AG10803 (cell line): ENCODE measurements at places on chromosomes 5 and 9.

DNA sequence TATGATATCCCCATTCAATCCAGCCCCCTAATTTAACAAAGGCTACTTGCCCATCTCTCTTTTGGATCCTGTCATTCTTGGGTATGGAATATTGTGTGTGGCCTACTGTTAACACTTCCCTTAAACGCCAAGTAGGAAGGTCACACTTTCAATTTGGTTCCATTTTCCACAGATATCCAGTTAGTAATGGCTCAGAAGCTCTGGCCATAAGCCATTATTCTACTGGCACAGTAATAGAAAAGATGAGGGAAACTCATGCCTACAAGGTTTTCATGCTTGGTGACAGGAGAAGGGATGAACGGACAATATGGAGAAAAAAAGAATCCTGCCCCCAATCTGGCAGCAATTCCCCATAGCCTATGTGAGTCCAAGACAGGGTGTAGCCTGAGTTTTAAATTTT is 227.6 kb downstream of the CRB2 start:
- DNase-seq, result no peak

GRCh38 chr5:36269478-36269877 is 27.8 kb upstream of the NADK2 start:
- DNase-seq, result no peak

- DNase-seq, result no peak
Observed at GRCh38 chr5:111472579-111472978, 39.8 kb downstream of the STARD4 start.

- DNase-seq, result no peak
Observed at GRCh38 chr5:17103461-17103860, 114.0 kb upstream of the BASP1 start.

- no peak for DNase-seq
Observed at GRCh38 chr5:74660873-74661272, 20.3 kb upstream of the ENC1 start.

- DNase-seq, result peak; percentile 13
Observed at GRCh38 chr5:43400082-43400481, 12.1 kb downstream of the CCL28 start.

DNA sequence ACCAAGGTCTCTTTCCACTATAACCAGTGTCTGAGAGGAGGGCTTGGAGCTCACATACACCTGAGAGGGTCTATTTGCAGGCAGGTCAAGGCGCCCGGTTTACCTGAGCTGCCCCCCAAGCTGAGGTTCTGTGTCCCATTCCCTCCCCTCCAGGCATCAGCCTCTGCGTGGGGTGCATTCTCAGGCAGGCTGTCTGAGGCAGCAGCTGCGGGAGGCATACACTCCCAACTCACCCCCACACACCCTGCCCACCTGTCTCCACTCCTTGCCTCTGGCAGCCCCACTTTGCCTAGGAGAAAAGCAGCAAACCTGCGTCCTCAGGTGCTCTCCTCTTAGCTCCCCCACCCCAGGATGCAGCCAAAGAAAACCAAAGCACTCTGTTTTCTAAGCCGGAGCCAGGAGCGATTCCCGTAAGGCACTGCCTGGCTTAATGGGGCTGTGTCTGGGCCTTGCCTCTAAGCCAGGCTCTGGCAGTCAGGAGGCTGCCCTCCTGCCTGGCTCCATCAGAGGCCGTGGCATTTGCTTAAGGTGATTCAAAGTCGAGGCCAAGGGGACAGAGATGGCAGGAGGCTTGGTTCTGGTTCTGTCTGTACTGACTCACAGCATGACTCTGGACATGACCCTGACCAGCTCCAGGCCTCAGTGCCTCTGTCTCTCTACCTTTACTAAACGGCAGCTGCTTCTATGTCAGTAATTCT is 139.2 kb upstream of the TRIM32 start:
- DNase-seq, result no peak

DNA sequence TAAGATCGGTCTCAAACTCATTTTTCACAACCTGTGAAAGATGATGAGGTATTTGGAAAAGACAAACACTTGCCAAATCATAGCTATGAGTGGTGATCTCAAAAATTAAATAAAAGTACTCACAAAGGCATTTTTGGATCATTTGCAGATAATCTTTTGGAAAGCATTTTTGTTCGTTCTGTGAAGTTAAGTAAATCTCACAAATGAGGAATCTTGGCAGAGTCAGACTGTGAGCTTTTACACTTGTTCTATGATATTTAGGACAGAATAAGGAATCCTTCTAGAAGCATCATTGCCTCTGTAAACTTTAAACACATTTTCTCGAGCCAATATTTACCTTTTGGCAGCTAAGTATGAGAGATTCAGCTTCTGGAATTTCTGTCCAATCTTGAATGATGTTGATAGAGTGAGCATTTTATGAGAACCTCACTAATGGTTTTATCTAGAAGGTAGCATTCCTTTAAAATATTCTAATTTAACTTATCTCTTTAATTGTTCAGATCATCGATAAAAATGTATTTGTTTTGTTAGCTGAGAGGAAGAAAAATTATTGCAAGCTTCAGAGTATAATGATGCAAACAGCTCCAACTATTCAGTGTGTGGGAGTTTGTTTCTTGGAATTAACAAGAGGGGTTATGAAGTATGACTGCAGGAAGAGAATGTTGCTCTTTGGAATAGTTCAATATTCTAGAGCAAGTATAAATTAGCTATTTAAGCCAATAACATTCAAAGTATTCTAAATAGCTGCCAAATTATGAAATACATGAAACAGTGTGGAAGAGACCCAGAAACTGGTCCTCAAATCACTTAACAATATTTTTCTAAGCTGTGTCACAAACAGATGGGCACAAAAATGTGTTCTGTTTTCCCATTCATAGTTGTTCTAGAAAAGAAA is 48.6 kb upstream of the SLCO6A1 start:
- DNase-seq, result peak; percentile 79

DNA sequence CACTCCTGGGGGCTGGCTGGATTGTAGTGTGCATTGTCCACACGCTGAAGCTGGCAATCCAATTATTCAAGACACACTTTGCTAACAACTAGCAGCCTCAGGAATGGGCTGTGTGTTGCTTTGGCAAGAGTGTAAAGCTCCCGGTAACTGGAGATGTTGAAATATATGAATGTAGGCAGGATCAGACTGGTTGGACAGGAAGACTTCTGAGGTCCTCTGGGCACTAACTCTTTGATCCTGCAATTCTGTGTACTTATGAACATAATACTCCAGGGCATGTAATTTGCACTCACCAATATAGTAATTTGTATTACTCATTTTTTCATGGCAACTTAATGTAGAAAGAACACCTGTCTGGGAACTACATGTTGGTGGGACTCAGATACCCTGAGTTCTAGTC is 106.7 kb upstream of the SLC28A3 start:
- no peak for DNase-seq

- no peak for DNase-seq
Observed at GRCh38 chr5:6036006-6036405, 342.3 kb downstream of the MED10 start.

- no peak for DNase-seq
Observed at GRCh38 chr5:56963246-56963645, 11.3 kb upstream of the MIER3 start.

DNA sequence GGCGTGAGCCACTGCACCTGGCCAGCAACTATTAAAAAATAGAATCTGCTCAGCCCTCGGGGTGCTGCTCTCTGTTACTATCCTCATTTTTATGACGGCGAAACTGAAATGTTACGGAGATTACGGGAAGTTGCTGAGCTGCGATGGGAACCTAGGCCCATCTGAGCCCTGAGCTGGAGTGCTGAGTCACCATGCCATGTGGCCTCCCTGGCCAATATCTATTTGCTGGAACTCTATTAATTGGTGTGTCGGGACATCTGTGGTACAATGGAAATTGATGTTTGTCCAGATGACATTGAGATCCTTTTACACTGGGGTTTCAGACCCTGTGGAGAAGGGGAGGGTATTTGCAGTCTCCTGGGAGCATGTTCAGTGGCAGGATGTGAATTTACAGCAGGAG is 8.1 kb downstream of the PRDM12 start:
- no peak for DNase-seq

- peak; percentile 25 for DNase-seq
Observed at GRCh38 chr5:79346420-79346824, 110.5 kb downstream of the JMY start.

- no peak for DNase-seq
Observed at GRCh38 chr9:70510157-70510770, 95.8 kb upstream of the KLF9 start.

DNA sequence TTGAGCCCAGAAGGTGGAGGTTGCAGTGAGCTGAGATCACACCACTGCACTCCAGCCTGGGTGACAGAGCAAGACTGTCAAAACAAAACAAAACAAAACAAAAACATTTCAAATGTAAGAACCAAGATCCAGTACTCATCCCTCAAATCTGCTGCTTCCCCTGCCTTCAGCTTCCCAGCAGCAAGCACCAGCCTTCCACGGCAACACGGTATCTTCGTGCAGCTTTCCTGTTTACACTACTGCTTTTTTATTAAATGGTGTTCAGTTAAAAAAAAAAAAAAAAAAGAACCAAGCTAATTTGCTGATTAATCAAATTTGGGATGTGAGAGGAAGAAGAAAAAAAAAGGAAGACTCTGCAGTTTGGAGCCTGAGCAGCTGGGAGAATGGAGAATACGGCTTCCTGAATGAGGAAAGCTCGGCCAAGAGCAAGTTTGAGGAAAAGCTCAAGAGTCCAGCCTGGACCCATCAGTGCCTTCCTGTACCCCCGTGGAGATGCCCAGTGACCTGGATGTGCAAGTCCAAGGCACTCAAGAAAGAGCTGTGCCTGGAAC is 28.0 kb upstream of the SLC2A8 start:
- no peak for DNase-seq

DNA sequence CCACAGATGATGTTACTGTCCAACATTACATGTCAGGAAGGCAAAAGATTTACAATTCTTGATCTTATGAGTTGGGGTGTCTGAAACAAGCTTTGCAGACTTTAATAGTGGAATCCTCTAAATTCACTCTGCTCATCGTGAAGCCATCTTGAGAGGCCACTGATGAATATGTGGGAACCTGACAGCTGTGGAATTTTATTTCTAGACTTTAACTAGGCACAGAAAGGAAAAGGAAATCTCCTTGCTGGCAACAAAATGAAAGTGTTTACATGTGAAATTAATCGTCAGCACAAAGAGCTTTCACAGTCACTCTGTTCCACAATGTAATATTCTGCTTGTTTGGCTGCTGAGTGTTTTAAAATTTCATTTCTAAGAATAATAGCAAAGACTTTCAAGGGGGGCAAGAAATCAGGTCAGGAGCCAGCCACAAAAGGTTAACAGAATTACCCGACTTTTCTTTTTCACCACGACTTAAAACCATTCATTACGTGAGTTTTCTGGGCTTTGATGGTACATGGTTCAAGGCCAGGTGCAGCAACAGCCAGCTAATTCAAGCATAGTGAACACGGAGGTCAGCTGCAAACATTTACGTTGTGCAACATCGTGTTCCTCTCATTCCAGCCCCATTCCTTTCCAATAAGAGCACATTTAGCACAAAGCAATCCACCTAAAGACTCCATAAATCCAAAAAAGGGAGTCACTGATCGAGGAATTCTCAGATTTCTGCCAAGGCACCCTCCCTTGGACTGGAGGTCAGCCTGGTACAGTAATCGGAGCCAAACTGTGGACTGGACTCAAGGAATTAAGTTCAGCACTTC is 14.6 kb downstream of the NREP start:
- DNase-seq, result peak; percentile 97

DNA sequence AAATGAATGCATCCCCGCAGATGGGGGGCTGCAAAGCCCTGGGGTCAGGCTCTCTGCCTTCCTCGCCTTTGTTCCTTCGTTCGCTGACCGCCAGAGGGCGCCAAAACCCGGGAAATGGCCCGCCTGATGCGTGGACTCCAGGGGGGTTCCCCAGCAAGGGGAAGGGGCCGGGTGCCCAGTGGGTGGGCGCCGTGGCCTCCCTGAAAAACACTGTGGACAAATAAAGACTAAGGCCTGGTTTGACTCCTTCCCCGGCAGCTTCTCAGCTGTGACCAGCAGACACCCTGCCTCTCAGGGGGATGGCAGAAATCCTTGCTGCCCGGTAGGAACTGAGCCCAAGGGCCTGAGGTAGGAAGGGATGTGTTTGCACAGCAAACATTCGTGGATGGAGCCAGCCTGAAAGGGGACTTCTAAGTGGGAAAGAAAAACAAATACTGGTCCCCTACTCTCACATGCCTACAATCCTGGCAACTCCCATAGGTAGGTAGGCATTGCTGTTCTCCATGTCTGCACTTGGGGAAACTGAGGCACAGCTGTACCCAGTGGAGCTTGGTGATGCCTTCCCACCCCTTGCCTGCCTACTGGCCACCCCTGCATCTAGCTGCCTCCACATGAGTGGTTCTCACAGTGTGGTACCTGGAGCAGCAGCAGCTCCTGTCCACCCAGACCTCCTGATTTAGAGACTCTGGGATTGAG is 57.7 kb downstream of the DUSP1 start:
- no peak for DNase-seq

DNA sequence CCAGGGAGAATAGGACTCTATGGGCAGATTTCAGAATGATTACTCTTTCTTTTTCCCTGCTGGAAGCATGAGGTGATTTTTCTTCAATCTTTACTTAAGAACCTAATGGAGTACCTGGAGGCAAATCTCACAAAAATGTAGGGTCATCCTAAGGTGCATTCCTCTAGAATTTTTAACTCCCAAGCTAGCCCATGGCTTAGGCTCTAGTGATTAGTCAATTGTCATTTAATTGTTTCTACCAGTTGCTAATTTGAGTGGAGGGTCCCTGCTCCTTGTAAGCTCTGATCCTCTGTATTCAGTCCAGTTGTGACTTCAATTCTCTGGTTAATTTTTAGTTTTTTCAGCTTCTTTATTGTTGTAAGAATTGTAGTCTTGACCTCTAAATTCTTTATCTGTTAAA is 467.0 kb downstream of the HTR1A start:
- DNase-seq, result no peak
